ENCODE measurements at places on chromosomes 7 and 10. TPM values are rescaled to one million over a fixed set of nuclear protein-coding genes. Genes with fewer than 3 reads are reported as not detected.

KMT2C gene
- total RNA-seq, result 6.1 TPM

OR2A1 gene
- not detected for total RNA-seq

GIMAP5 gene
- total RNA-seq, result not detected

OR6B1 gene
- total RNA-seq, result not detected

ARMH3 gene
- 10.7 TPM for total RNA-seq

RP9 gene
- total RNA-seq, result 8.3 TPM

OGDHL gene
- 0.18 TPM for total RNA-seq

BEND7 gene
- 0.29 TPM for total RNA-seq

PANK1 gene
- 2.0 TPM for total RNA-seq

NPC1L1 gene
- not detected for total RNA-seq

LEP gene
- total RNA-seq, result not detected

GRM3 gene
- not detected for total RNA-seq

CPA4 gene
- 7.5 TPM for total RNA-seq

COBL gene
- not detected for total RNA-seq

CPA5 gene
- not detected for total RNA-seq

FAM25A gene
- total RNA-seq, result not detected

TSPAN12 gene
- 1.1 TPM for total RNA-seq

ANKRD2 gene
- total RNA-seq, result not detected

GRID2IP gene
- total RNA-seq, result not detected

HTR5A gene
- total RNA-seq, result not detected

LMOD2 gene
- not detected for total RNA-seq

HOXA4 gene
- not detected for total RNA-seq

RARRES2 gene
- total RNA-seq, result 0.86 TPM

CRHR2 gene
- not detected for total RNA-seq

ACSM6 gene
- total RNA-seq, result not detected

C7orf57 gene
- total RNA-seq, result 0.18 TPM

PTPN20 gene
- total RNA-seq, result 0.35 TPM

OR2A5 gene
- total RNA-seq, result not detected

CXCL12 gene
- total RNA-seq, result 76.7 TPM

ANXA8L1 gene
- total RNA-seq, result 2.7 TPM

PALD1 gene
- under 0.01 TPM for total RNA-seq

CYP2E1 gene
- total RNA-seq, result 0.18 TPM

KNDC1 gene
- 0.58 TPM for total RNA-seq

ELN gene
- 1.7 TPM for total RNA-seq

GBF1 gene
- total RNA-seq, result 51.6 TPM

DGKB gene
- total RNA-seq, result 0.89 TPM

EVX1 gene
- total RNA-seq, result not detected

CDH23 gene
- not detected for total RNA-seq

LIPF gene
- total RNA-seq, result not detected

ANKRD61 gene
- total RNA-seq, result not detected

AGR2 gene
- total RNA-seq, result not detected

STEAP2 gene
- total RNA-seq, result 2.6 TPM

MLXIPL gene
- not detected for total RNA-seq

CFTR gene
- total RNA-seq, result not detected

PRSS37 gene
- total RNA-seq, result not detected

ACTL6B gene
- not detected for total RNA-seq

MYH16 gene
- total RNA-seq, result not detected

ITIH2 gene
- not detected for total RNA-seq

HOXA2 gene
- total RNA-seq, result 0.53 TPM
